ENCODE measurements at places on chromosomes 12 and 14.
A peak's percentile ranks its signal among the peaks of the same experiment; 100 is the strongest.

GRCh38 chr14:62443796-62444195 is 601.5 kb downstream of the KCNH5 start:
- no peak for DNase-seq

DNA sequence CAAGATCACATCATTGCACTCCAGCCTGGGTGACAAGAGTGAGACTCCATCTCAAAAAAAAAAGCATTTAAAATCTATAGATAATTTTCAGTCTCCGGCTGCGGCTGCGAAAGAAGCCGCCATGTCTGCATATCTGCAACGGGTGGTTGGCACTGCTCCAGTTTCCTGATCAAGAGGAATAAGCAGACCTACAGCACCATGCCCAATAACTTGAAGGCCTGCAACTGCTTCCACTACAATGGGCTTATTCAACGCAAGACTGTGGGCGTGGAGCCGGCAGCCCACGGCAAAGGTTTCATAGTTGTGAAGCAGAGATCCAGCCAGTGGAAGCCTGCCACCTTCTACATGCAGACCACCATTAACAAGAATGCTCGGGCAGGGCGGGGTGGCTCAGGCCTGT is 30.6 kb upstream of the EID3 start:
- no peak for DNase-seq

- peak; percentile 14 for DNase-seq
These were observed 199.5 kb upstream of the CAND1 start for GRCh38 chr12:67069451-67070306.

DNA sequence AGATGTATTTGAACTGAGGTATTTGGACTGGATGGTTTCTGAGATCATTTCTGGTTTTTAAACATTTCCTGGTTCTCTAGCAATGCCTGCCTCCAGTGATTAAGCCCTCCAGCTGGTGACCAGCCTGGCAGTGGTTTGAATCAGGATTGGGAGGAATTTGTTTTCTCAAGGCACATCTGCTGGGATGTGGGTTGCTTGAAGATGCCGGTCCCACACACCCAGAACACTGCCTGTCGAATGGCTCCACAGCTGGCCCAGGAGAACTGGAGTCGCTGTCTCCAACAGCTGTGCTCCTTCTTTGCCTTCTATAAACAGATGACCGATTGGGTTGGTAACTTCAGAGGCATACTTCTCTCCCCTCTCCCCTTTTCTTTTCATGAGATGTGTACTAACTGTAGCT is 258.0 kb upstream of the DDHD1 start:
- no peak for DNase-seq

- DNase-seq, result no peak
These were observed 46.1 kb downstream of the FRMD6 start for GRCh38 chr14:51697848-51698247.

DNA sequence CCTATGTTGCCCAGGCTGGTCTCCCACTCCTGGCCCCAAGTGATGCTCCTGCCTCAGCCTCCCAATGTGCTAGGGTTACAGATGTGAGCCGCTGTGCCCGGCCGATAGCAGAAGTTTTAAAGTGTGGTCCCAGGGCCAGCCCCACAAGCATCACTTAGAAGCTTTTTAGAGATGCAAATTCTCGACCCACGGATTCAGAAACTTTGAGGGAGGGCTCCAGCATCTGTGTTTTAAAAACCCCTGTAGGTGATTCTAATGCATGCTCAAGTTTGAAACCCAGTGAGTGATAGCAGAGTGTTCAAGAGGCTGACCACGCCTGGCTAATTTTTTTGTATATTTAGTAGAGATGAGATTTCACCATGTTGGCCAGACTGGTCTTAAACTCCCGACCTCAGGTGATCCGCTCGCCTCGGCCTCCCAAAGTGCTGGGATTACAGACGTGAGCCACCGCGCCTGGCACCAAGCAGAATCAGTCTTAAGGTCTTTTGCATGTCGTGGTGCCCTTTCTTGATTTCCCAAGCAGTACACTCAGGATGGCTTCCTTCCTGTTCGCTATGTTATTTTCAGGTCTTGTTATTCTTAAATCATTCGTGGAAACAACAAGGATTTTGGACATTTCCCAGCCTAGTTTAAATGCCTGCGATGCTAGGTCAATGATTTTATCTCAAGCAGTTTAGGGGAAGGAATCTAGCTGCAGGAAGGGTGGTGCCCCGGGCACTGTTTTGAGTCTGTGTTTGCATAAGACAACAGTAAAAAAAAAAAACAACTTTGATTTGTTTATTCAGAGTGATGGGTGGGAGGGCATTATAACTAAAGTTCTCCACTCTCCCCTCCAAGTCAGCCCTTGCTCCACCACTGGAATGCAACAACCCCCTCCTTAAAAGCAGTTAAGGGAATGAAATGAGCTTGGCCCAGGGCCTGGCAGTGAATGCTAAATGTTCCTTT is 9.2 kb upstream of the RILPL2 start:
- no peak for DNase-seq
